ENCODE measurements at places on chromosomes 3 and 15.
A peak's percentile ranks its signal among the peaks of the same experiment; 100 is the strongest.

- DNase-seq = no peak
Observed at GRCh38 chr3:156605686-156606605, 51.0 kb upstream of the SSR3 start.

GRCh38 chr3:42608581-42608980 is 8.1 kb downstream of the NKTR start:
- no peak for DNase-seq

- no peak for DNase-seq
Observed at GRCh38 chr15:76062286-76062685, 2.5 kb downstream of the TMEM266 start.

GRCh38 chr3:34016925-34017587 is 218.6 kb downstream of the PDCD6IP start:
- no peak for DNase-seq

- DNase-seq = no peak
Observed at GRCh38 chr3:22288756-22289155, 537.7 kb upstream of the ZNF385D start.

DNA sequence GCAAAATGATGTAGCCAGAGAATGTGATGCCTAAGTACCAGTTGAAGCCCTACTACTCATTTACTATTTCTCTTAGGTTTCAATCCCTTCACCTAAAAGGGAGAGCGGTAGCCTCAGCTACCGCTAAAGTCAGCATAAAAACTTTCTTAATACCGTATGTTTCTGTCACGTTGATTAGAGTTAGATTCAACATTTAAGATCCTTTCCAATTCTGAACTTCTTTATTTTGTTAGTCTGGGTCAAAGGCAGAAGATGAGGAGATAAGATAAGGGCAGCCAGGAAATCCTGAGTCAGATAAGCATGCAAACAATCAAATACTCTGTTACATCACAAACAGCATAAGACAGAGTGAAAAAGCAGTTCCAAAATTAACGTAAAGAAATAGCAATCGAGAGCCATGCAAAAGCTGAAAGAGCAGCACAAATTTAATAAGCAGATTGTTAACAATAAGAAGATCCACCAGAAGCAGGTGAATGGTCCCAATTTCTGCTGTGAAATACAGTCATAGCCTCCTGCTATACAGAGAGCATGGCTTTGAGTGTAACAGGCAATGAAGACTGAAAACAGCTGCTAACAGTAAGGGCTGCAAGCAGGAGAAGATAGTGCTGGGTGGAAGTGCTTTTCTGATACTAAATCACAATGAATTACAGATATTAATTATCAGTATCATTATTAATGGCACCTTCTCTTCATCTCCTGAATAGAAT is 3.0 kb downstream of the TMEM207 start:
- DNase-seq = no peak

GRCh38 chr15:44011238-44011854 is 183.7 kb downstream of the FRMD5 start:
- DNase-seq = no peak

DNA sequence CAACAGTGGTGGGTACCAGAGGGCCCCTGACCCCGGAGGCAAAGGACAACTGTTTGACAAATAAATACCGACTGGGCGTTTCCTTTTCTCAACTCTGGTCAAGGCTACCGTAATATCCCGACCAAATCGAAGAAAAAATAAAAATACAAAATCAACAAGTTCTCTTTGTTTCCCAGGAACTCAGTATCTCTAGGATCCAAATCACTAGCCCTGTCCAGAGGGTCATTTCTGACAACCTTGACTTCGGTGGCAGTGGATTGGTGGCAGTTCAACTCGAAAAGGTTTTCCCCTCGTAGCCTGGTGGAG is 456 bp upstream of the DGKG start:
- no peak for DNase-seq

DNA sequence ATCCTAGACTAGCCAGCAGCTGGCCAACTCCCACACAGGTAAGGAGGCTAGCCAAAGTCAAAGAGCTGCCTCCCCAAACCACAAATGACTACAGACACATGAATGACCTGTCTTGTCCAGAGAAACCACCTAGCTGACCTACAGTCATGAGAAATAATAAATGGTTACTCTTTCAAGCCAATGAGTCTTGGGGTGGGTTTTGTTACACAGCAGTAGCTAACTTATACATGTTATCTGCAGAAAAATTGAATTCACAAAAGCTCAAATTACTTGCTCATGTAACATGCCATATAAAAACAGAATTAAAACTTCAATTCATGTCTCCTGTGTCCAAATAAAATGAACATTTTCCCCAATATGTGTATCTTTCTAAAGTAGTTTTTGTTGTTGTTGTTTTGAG is 307.4 kb upstream of the NR2F2 start:
- DNase-seq = no peak

- DNase-seq = peak; percentile 10
Observed at GRCh38 chr3:65597226-65597951, 441.3 kb downstream of the MAGI1 start.

- DNase-seq = no peak
Observed at GRCh38 chr3:29644956-29645636, 364.2 kb downstream of the RBMS3 start.

GRCh38 chr15:49155834-49156627 is 632 bp upstream of the COPS2 start:
- DNase-seq = no peak

DNA sequence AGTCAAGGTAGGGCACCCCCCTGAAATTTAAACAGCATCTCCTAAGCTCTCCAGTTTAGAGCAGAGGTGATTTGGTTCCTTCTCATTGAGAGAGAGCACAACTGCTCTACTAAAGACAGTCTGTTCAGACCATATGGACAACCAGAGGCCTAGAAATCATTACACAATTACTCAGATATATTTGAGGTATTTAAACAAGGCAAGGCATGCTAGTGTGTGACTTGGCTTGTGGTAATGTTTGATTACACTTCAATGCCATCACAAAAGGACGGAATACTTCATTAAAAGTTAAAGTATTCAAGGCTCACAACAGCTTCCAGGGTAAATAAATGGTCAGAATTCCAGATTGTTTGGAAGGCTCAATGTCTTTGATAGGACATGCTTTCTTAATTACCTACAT is 110.2 kb downstream of the LRTM1 start:
- DNase-seq = no peak

- no peak for DNase-seq
Observed at GRCh38 chr3:133259767-133260166, 140.1 kb upstream of the BFSP2 start.

DNA sequence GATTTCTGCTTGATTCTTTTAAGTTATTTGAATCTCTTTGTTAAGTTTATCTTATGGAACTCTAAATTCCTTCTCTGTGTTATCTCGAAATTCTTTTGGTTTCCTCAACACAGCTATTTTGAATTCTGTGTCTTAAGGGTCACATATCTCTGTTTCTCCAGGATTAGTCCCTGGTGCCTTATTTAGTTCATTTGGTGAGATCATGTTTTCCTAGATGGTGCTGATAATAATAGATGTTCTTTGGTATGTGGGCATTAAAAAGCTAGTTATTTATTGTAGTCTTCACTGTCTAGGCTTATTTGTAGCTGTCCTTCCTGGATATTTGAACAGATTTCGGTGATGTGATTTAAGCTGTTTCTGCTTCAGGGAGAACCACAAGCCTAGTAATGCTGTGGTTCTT is 615.6 kb upstream of the NECTIN3 start:
- no peak for DNase-seq

DNA sequence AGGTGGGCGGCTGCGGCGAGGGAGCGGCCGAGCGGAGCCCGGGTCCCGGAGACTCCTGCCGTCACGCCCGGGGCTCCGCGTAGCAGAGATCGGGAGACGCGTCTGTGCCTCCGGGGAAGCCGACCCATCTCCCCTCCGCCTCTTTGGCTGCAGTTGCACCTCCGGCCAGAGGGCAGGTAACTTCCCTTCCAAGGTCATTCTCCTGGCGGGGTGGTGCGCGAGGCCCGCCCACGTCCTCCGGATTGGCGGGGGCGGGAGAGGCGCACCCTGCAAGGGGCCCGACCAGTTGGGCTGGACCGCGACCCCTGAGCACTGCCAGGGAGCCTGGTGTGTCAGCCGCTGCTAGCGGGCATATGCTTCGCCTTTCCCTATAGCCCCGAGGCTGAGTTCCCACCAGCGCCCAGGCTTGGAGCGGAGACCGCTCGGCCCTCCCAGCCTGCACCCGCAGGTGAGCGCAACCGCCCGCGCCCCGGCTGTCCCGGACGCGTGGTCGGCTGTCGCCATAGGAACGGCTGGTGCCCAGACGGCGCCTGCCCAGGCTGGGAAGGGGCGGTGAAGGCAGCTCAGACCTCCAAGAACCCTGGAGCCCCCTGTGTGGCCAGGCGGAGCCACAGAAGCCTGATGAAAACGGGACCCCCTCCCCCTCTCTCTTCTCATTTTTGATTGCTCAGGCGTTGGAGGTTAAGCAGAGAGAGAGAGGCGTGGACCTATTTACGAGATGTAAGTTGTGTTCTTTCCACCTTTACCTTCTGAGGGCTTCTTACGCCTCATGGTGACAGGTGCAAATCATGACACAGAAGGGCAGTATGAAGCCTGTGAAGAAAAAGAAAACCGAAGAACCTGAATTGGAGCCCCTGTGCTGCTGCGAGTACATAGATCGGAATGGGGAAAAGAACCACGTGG is 453 bp downstream of the ZDHHC23 start:
- peak; percentile 25 for DNase-seq

DNA sequence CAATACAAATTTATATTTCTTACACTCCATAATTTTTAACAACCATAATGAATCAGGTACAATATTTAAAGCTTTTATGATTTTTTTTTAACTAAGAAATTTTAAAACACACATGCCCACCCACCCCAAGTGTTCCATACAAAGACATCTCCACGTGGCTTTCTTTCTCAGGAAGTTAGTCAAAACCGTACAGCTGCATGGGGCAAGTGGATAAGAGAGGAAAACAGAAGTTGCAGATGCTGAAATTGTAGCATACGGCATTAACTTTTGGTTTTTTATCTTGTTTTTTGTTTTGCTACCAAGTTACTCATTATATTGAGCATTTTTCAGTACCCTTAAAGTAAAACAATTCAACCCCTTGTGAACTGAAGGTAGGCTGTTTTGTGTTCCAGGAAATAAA is 14.8 kb downstream of the GNB4 start:
- no peak for DNase-seq

GRCh38 chr3:134527037-134527436 is 41.2 kb downstream of the CEP63 start:
- DNase-seq = no peak

DNA sequence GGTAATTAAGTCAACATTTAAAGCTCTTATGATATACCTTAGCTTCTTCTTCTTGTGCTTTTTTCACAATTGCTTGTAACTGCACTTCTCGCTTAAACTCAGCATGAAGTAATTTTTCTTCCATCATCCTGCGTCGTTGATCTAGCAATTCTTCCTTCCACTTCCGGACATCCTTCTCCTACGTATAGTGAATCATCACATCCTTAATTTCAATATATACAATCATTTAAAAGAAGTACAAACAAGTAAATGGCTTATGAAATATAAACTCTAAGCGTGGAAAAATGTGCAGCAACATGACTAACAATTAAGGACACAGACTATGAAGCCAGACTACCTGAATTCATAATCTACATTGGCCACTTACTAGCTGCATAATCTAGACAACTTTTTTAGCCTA is 151.4 kb downstream of the SCAPER start:
- no peak for DNase-seq

DNA sequence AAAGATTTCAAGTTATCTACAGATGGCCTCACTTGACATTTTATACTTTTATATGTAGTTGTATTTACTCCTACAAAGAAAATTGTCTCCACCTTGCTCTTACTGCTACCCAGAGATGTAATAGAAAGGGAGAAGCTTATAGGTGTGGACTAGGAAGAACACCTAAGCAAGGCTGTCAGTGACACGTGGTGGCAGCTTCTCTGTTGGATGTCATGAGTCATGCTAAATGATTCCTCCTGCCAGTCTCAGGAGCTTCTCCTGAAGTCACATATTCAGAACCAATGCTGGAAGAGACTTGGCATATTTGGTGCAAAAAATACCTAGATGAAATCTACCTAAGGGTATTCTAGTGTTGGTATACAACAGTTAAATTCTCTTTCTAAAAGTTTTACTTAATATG is 184.7 kb downstream of the LRRC3B start:
- DNase-seq = no peak

DNA sequence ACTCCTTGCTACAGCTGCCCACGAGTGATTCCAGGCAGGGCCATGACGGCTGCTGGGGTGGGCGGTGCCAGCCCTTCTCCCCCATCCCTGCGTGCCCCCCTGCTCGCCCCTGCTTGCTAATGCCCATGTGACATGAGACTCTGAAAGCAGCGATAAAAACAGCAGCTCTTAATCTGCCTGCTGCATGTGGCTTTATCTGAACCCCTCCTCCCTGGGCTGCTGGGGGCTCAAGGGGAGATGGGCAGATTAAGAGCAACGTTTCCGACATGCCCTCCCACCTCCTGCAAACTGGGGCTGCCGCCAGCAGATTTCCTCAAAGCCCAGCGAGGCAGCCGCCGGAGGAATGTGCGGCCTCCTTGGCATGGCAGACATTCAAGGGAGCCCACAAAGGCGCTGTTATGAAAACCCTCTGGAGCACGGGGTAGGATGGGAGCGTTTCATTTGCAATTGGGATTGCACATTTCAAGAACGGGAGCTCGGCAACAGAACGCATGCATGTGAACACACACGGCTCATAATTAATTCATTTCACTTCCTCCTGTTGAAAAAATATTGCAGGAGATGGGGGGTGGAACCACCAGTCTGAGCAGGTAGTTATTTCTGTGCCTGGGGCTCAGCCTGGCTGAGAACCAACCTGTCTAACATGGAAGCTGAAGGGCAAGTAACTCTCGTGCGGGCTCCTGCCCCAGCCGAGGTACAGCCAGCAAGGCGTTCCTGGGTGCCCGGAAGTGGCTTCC is 504.2 kb upstream of the PROK2 start:
- no peak for DNase-seq

GRCh38 chr3:195746346-195746745 is 25.6 kb downstream of the MUC20 start:
- no peak for DNase-seq

DNA sequence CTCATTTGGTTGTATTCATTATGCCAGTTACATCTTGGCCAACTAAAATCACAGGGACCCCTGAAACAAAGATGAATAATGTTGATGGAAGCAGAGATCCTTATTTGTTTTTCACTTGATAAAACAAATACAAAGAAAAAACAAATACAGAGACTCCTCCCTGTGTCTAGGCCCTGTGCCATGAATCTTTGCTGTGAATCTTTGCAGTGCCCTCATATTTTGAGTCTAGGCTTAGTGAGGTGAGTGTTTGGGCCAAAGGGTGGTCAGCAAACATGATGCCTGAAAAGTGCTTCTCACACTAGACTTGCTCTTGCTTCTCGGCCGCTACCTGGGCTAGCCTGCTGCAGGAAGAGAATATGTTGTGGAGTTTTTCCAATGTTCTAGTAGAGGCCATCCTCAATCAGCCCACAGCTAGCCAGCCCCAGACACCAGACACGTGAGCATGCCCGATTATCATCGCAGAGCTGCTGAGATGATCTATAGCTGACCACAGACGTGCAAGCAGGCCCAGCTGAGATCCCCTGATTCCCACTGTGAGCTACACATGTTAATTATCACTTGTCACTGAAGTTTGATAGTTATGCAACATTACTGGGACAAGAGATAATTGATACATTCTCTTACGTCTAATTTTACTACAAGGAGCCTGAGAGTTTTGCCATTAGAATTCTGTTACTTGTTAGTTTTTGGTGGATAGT is 191.4 kb downstream of the THRB start:
- no peak for DNase-seq

Data from NCI-H1092 (cell line).